ENCODE measurements at places on chromosomes 11 and 22.

- DNase-seq: no peak
Observed at GRCh38 chr22:26038365-26038764, 130.9 kb upstream of the SEZ6L start.

GRCh38 chr11:112499153-112499880 is 238.7 kb upstream of the PLET1 start:
- DNase-seq: no peak

GRCh38 chr22:23722160-23722559 is 28.8 kb downstream of the ZNF70 start:
- no peak for DNase-seq

DNA sequence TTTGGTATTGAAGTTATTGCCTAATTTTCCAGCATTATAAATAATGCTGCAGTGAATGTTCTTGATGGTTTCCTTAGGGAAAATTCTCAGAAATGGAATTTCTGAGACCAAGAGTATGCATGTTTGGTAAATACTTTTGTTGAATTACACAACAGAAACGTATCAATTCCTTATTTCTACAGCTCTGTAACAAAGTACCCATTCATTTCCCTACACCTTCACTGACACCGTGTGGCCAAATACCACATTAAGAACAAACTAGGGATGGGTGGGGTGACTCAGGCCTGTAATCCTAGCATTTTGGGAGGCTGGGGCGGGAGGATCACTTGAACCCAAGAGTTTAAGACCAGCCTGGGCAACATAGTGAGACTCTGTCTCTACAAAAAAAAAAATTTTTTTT is 21.8 kb downstream of the MCAM start:
- DNase-seq: no peak

- no peak for DNase-seq
Observed at GRCh38 chr11:128970598-128971190, 28.0 kb upstream of the TP53AIP1 start.

DNA sequence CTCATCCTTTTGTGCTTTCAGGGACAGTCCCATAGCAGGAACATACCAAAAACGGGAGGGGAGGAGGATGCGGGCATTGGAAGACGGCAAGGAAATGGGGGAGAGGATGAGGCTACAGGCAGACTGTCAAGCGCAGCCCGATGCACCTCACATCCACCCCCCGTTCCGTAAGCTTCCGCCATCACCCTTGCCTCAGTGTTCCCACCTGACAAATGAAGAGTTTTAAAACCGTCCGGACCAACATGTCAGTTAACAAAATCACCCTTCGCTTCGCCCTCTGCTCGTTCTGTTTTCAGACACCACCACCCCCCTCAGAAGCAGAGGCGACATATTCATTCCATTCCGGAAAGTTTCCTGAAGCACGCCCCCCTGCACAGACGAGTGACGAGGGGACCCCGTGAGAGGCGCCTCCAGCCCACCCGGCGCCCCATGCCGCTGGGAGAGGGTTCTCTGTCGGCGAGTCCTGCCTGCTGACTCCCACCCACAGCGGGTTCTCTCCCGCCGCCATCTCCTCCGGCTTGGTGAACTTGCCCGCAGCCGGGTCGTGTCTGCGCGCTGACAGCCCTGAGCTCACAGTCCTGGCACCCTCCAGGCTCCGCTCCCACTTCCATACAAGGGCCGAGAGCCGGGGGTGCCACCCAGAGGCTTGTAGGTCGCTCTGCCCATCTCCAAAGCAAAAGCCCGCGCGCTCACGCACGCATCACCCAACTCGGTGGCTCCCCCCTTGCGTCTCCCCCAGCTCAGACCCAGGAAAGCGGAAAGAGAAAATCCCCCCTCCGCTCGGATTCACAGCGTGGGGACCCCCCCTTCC is 1.5 kb downstream of the IGSF9B start:
- no peak for DNase-seq

DNA sequence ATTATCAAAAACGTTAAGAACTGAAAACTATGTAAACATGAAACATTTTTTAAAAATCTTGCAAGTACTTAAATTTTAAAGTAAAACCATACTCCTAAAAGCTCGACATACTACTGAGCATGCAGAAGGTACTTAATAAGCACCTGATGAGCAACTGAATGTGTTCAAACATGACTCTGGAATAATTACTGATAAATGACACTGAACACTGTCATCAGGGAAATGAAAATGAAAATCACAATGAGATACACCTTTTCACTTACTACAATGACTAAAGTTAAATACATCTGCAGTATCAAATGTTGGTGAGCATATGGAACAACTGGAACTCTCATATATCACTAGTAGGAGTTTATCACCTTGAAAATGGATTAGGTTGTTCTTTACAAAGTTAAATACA is 65.2 kb downstream of the PICALM start:
- no peak for DNase-seq

DNA sequence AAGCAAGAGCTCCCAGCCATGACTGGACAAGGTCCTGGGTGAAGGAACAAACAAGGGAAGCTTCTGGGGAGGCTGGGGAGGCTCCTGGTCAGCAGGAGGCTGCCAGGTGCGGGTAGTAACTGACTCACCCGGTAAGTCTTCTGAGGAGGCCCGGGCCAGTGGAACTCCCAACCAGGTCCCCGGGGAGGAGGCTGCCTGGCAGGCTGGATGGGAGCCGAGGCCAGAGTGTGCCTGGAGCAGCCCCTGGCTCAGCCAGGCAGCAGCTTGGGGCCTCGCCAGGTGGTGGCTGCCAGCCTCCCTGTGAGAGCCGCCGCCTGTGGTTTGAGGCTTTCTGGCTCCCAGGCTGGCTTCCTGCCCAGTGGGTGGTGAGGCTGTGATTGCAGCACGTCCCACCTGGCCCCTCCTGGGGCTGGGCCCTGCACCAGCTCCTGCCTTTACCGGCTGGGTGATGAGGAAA is 46.2 kb downstream of the IGF2 start:
- no peak for DNase-seq

DNA sequence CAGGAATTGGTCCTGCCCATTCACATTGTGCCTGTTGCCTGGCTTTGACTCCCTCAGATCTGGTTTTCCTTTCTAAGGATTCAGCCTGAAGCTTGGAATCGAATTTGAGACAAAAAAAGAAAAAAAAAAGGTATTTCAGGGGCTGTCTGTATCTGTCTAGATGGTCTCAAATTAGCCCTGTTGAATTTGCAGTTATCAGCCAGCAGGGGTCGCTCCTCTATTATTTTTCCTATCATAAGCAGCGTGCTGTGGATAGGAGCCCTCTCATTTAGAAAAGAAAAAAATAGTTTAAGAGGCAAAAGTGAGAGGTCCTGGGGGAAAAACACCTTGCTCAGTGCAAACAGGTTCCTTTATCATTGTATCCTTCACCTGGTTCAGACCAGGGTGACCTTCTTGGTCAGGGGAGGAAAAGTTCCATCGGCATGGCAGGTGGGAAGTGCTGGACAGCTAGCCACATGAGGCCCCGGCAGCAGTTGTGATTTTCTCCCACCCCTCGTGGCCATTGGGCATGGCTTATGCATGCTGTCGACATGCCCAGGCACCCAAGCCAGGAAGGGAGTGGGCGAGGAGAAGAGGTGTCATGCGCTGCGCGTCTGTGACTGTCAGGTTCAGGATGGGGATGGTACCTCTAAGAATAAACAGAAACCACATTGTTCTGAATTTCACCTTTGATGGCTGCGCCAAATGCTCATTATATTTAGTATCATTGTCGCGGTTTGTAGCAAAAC is 13.1 kb downstream of the OR5AK2 start:
- DNase-seq: no peak

DNA sequence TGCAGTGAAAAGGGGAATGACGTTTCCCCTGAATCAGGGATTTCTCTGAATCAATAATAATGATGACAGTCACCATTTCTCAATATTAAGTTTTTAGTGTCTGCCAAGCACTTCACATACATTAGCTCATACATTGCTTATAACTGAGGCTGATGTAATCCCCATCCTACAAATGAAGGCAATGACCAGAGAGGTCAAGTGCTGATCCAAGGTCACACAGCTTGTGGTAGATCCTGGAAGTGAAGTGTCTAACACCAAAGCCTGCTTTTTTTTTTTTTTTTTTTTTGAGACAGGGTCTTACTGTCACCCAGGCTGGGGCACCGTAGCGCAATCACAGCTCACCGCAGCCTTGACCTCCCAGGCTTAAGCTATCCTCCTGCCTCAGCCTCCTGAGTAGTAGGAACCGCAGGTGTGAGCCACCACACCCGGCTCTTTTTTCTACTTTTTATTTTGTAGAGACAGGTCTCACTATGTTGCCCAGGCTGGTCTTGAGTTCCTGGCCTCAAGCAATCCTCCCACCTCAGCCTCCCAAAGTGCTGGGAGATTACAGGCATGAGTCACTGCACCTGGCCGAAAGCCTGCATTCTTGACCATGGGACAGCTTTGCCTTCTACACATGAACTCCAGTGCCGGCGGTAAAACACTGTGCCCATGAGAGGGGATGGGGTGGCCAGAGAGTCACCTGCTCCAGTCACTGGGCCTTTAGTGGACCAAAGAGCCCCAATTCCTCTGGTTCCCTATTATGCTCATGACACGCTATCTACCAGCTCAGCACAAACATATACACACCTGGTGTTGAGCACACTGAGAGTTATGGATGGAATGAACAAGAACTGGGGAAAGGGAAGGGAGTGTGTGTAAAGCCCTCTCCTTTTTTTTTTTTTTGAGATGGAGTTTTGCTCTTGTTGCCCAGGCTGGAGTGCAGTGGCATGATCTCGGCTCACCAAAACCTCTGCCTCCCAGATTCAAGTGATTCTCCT is 17.4 kb downstream of the ARHGAP1 start:
- DNase-seq: no peak

GRCh38 chr22:46081036-46081830 is 69.1 kb upstream of the PPARA start:
- DNase-seq: no peak

GRCh38 chr22:31944700-31945442 is 536 bp downstream of the YWHAH start:
- DNase-seq: no peak

DNA sequence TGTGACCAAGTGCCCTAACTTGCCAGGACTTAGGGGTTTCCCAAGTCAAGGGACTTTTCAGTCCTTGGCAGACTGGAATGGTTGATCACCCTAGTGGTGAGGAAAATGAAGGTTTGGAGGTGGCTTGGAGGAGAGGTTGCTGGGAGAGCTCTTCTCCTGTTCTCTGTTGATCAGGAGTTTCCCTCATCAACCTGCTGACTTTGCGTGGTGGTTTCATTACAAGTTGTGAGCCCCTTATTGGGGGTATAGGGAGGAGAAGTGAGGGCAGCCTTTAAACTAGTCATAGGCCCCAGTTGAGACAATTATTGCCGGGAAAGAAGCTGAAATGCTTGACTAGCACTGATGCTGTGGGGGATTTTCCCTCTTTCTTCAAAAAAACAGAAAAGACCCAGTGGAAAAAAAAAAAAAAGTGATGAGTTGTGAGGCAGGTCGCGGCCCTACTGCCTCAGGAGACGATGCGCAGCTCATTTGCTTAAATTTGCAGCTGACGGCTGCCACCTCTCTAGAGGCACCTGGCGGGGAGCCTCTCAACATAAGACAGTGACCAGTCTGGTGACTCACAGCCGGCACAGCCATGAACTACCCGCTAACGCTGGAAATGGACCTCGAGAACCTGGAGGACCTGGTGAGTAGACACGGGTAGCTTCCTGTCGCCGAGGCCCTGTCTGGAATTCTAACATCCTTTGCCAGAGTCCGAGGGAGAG is at the start of gene CXCR5:
Gene CXCR5 (plus strand): TSS at position 525 of the 704 bp plus-strand sequence. CDS start 50 bp downstream, at position 575.
- DNase-seq: no peak

DNA sequence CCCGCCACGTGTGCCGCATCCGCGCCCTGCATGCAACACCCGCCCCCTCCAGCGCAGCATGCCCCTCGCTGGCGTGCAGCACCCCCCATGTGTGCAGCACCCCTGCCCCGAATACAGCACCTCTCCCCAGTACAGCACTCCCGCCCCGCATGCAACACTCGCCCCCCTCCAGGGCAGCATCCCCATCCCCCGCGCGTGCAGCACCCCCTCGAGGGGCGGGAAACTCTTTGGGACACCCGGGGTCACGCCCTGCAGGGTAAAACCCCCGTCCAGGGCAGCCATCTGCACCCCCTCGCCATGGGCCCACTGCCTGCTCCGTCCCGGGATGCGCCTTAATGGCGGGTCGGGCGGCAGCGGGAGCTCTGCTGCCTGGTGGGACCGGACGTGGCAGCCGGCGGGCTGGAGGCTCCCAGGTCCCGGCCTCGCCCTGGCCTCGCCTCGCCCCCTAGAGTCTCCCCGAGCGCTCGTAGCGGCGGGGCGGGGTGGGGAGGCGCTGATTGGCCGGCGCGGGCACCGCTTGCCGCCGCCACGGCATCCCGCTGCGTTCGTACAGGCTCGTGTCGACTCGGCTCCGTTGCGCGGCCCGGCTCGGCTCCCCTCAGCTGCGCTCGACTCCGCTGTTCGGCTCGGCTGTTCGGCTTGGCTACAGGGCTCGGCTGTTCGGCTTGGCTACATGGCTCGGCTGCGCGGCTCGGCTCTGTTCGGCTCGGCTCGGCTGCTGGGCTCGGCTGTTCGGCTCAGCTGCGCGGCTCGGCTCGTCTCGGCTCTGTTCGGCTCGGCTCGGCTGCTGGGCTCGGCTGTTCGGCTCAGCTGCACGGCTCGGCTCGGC is 417 bp upstream of the BRSK2 start:
- DNase-seq: peak; percentile 44

- no peak for DNase-seq
Observed at GRCh38 chr22:27756212-27756660, 45.3 kb downstream of the MN1 start.

GRCh38 chr11:94924171-94924572 is 49.2 kb downstream of the CWC15 start:
- no peak for DNase-seq

DNA sequence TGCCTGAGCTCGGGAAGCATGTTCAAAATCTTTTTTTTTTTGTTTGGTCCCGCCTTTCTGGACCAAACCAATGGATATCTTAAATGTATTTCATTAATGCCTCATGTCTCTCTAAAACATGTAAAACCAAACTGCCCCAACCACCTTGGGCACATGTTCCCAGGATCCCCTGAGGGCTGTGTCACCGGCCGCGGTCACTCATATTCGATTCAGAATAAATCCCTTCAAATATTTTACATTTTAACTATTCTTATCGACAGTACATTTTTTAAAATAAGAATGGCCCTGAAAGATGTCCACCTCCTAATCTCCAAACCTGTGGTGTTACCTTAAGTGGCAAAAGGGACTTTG is 2.1 kb downstream of the RNH1 start:
- no peak for DNase-seq

DNA sequence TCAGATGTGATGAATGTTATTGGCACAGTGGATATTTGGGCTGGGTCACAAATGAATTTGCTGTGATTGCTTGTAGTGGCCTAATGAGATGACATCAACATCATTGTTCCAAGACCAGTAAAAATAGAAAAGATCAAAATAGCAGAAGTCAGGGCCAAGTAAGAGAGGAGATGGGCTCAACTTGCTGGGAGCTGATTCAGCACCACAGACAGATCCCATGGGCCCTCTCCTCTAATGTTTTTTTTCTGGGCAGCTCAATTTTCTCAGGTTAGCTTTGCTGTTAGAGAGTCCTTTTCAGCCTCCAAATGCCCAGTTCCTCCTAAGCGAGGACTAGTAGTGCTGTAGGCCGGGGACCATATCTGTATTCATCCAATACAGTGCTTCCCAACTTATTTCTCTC is 86.0 kb upstream of the IZUMO1R start:
- no peak for DNase-seq

DNA sequence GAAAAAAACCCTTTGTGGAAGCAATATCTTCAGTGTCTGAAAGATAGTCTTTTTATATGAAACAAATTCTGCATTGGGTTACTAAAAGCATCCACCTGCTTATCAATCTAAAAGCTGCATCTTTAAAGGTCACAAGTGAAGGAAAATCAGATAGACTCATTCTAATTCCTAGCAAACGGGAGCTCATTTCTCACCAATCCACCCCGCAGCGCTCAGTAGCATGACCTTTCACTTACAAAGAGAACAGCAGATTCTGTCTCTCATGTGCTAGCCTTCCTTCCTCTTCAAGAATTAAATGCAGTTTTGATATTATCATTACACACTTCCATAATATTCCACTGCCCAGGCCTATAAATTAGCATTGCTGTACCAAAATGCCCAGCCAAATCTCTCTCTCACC is 212.9 kb downstream of the CADM1 start:
- DNase-seq: no peak
